Motor neuron (in vitro differentiated cells): ENCODE measurements at places on chromosomes 7 and 10. TPM values are rescaled to one million over a fixed set of nuclear protein-coding genes. Genes with fewer than 3 reads are reported as not detected.

Gene SMURF1
- 18.4 and 19.9 TPM in 2 replicates for total RNA-seq

Gene STAM
- 24.8 and 29.5 TPM in 2 replicates for total RNA-seq

Gene NME8
- 0.45 TPM in 1 of 2 replicates, not detected in the other for total RNA-seq

Gene STK31
- total RNA-seq = 0.46 and 0.67 TPM in 2 replicates

Gene TES
- total RNA-seq = 98.2 and 100 TPM in 2 replicates

Gene LEP
- 0.09 and 0.13 TPM in 2 replicates for total RNA-seq

Gene OR6V1
- total RNA-seq = 0.27 and 0.47 TPM in 2 replicates

Gene FAM131B
- 42.8 and 43.3 TPM in 2 replicates for total RNA-seq
